Stimulated activated CD4-positive, alpha-beta T cell treated with anti-CD3 and anti-CD28 coated beads, Interleukin-2, amount 100 ng/mL, for 4 hours (primary cell): ENCODE measurements at places on chromosomes 3 and 15.

- no peak for DNase-seq
Measured at GRCh38 chr3:159964166-159964973, 24.3 kb upstream of the IL12A start.

- no peak for DNase-seq
Measured at GRCh38 chr3:128464188-128464587, 2.5 kb downstream of the DNAJB8 start.

- no peak for DNase-seq
Measured at GRCh38 chr15:63596676-63597037, 530 bp upstream of the FBXL22 start.

DNA sequence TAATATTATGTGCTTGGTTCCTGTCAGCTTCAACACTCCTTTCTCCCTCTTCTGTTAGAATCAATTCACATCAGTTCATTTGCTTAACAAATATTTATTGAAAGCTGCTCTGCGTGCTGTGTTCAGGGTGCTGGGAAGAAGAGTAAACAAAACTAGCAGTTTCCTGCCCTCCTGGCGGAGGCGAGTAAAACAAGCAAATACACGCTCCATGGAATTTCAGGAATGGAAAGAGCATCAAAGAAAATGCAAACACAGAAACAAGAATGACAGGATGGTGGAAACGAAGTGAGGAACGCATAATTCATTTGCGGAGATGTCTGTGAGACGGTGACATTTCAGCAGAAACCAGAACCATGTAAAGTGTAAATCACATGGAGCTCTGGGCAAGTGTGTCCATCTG lies 49.4 kb upstream of the SPTSSB start:
- DNase-seq, result no peak

DNA sequence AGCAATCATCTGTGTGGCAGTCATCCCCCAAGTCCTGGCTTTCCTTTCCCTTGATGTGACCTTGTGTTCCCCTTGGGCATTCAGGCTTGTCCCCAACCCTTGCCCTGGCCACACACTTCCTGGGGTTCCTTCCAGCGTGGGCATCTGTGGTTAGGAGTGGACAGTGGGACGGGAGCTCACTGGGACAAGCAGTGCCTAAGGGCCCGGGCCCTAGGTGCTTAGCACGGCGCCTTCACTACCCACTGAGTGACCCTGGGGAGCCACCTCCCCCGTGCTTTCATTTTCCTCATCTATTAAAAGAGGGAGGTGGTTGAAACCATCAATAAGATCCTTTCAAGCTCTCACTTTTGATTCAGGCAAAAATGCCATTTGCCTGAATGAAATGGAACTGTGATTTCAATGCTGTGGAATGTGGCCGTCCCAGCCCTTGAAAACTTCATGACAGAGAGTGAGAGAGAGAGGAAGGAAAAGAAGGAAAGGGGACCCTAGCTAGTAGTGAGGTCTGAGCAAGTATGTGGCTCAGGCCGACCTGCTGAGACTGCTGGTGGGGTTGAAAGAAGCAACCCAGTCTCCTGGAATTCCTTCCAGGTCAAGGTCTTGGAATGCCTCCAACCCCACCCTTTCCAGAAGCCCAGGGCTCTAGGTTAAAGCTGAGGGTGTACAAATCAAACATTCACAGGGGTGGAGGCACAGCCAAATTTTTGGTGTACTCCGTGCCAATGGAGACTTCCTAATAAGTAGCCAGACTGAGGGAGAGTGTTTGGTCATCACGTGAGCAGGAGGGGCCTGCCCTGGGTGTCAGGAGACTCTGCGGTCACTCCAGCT lies 302.9 kb downstream of the TLE3 start:
- DNase-seq, result no peak

DNA sequence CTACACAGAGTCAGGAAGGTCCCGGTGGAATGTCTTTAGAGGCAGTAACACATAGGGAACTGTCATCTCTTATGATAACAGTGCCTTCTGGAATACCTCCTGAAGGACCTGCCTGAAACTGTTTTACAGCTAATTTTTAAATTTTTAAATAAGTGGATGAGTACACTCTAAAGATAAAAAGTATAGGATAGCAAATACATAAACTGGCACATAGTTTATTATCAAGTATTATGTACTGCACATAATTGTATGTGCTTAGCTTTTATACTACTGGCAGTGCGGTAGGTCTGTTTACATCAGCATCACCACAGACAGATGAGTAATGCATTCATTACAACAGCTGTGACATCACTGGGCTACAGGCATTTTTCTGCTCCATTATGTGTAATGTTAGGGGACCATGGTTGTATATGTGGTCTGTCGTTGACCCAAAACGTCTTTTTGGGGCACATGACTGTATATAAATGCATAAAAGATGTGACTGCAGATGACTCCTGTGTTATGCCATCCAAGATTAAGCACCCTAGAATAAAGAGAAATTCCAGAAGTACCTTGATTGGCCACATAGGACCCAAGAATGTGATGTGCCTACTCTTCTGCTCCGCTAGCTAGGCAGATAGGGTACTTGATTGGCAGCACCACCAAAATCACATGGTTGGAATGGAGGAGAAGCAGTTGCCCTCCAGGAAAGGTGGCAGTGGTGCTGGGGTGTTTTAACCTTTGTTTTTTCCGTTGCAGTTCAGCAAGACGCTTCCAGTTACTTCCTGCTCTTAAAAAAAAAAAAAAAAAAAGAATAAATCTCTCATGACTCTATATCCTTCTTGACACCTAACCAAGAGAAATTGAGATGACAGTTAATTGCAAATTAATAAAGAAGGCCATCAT lies 3.3 kb downstream of the VPS8 start:
- DNase-seq, result no peak
